ENCODE measurements at places on chromosomes 5 and 9. TPM values are rescaled to one million over a fixed set of nuclear protein-coding genes. Genes with fewer than 3 reads are reported as not detected.
A peak's percentile ranks its signal among the peaks of the same experiment; 100 is the strongest.

DNA sequence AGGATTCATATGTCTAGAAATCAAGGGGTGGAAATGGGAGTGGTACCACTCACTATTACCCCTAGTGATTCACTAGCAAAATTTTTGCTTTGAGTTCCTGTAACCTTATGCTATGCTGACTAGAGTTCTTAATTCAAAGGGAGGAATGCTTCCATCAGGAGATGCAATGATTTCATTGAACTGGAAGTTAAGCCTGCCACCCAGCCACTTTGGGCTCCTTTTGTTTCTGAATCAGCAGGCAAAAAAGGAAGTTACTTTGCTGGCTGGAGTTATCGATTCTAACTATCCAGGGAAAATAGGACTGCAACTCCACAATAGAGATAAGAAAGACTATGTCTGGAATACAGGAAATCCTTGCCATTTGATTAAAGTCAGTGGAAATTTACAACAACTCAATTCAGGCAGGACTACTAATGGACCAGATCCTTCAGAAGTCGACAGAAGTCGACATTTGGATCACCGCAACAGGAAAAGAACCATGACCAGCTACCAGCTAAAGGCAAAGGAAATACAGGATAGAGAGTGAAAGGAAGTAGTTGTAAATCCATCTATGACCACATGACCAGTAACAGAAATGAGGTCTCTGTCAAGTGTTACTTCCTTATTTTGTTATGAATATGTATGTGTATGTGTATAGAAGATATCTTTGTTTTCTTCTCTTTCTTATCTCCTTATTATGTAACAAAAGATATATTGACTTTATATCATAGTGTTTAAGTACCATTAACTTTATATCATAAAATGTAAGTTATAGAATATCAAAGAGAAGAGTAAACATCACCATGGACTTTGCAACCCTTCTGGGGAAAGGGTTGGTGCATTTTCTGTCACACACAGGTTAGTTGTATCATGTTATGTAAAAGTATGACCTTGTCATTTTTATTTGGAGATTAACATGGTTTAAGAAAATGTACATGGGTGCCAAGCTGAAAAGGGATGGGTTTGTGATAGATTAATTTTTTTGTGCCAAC lies 198.7 kb upstream of the HAPLN1 start:
- no peak for DNase-seq

DNA sequence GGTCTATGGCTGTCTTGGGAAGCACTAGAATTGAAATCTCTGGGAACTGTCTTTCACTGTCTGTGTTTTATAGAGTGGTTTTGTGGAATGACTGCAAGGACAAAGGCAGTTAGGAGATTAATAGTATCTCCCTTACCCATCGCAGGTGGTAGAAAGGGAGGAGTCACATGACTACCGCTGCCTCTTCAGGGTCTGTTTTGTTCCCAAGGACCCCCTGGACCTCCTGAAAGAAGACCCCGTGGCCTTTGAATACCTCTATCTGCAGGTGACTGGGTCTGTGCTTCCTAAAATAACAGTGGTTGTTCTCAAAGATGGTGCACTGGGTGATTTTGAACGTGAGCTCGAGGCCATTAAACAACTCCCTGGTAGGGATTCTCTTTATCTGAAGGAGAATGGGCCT lies 22.8 kb upstream of the TRMT10B start:
- DNase-seq, result no peak

DNA sequence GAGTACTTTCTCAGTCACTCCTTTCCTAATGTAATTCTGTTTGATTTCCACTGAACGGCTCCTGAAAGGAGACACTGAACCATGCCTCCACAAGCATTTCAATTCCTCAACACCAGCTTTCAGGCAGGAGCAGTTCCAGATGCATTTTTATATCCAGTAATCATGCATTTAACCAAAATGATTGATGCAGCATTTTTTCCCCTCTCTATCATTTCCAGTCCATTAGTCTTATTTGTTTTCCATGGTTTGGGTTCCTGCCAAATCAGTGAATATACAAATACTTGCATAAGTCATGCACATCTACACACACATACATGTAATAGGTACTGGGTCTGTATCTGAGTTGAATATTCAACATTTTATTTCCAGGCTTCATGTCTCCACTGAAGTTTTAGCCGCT lies 122.7 kb downstream of the GRIA1 start:
- DNase-seq, result no peak

DNA sequence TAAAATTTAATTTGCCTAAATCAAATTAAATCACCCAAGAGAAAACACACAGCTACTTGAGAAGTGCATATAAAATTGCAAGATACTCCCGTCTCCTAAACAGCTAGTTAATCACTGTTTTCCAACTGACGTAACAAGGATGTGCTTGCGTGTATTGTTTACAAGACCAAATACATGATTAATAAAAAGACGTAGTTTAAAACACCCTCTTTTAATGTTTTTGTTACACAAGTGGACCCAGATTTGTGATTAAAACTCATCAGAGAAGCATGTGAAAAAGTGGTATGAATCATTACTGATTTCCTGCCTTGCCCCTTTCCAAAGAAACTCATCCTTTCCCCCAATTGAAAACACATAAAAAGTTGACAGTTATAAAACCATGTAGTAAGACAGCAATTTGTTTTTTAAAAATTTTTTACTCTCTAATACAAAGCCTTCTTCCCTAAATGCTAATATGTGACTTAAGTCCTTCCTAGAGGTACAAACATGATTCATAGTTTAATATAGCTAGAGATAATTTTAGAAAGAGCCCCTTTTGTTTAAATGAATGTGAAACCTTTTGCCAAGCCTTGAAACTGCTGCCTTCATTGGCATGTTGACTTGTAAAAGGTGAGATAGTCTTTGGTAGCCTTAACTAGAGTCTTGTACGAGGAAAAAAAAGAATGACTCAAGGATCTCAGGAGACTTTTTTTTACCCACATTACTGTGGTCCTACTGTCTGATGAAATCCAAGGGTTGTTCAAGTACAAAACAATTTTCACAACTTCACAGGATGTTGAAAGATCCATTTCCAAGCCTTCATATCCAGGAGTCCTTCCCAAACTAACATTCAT lies 61.4 kb upstream of the FST start:
- DNase-seq, result peak; percentile 88

DNA sequence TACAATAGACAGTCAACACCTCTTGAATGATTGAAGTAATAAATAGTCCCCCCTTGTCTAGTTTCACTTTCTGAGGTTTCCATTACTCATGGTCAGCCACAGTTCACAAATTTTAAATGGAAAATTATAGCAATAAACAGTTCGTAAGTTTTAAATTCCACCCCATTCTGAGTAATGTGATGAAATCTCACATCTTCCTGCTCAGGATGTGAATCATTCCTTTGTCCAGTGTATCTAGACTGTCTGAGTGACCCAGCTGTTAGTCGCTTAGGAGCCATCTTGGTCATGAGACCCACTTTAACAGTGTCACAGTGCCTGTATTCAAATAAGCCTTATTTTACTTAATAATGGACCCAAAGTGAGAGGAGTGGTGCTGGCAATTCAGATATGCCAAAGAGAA lies 311.6 kb upstream of the PRR16 start:
- peak; percentile 86 for DNase-seq

GRCh38 chr5:61609840-61610677 lies 278.0 kb downstream of the ZSWIM6 start:
- DNase-seq, result no peak

DNA sequence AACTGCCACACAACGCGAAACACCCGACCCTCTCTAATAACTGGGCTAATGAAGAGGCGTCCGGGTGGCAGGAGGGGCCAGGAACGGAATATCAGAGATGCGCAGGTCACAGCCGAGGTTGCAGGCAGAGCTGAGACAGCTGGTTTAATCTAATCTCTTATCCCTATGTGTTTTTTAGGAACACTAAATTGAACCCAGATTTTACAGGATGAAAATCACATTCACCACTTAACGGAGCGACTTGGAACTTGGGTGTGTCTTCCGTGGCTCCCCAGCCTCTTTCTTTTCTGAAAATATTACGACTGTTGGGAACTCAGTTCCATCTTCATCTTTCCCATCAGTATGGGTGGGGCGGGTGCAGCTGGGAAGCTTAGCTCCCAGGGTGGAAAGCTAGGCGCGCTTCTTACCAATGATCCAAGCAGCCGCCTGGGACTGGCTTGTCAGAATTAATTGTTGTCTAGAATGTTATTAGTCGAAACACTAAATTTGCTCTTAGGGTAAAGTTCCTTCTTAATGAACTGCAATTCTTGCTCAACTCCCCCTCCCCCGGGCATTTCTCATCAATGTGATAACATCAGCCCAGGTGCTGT lies 92.5 kb downstream of the IRX2 start:
- no peak for DNase-seq

DNA sequence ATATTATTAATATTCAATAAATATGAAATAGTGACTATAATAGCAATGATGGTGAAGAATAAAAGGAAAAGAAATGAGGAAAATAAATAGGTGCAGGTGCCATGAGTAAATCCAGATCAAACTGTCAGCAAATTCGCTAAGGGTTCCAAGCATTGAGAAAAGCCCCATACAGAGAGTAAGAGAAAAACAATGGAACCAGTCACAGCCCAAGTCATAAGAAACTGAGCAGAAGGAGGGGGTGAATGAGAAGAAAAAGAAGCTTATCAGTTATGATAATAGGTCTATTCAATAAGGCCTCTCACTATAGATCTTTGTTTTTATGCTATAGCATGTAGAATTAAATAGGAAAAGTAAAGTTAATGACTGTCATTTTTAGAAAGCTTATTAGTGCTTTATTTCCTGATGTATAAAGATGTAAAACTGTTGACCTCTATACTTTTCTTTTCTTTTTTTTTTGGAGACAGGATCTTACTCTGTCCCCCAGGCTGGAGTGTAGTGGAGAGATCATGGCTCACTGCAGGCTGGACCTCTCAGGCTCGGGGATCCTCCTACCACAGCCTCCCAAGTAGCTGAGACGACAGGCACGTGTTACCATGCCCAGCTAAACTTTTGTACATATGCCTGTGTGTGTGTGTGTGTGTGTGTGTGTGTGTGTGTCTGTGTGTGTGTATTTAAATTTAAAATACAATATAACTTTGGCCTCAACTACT lies 72.4 kb downstream of the FYB1 start:
- DNase-seq, result no peak

GRCh38 chr5:59789197-59789596 lies 104.3 kb downstream of the PDE4D start:
- DNase-seq, result no peak

GRCh38 chr5:169554251-169554650 lies 29.3 kb upstream of the SPDL1 start:
- DNase-seq, result no peak

DNA sequence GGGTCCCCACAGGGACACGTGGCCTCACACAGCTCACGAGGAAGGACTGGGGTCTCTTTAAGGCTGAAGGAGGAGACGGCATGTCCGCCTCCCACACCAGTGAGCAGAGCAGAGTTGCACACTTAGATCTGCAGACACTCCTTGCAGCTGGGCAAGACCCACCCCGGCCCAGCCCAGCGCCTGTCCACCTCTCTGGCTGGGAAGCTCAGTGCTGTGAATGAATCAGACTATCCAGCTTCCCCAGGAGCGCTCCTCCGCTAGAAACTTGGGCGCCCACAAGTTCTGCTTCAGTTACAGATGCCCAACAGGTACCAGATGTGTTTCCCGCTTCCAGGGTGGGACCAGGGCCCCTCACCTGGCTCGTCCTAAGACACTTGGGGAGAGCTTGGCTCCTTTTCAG lies 78.9 kb downstream of the NSUN2 start:
- DNase-seq, result no peak

- no peak for DNase-seq
These were observed 45.3 kb upstream of the DENND4C start for GRCh38 chr9:19185191-19185590.

DNA sequence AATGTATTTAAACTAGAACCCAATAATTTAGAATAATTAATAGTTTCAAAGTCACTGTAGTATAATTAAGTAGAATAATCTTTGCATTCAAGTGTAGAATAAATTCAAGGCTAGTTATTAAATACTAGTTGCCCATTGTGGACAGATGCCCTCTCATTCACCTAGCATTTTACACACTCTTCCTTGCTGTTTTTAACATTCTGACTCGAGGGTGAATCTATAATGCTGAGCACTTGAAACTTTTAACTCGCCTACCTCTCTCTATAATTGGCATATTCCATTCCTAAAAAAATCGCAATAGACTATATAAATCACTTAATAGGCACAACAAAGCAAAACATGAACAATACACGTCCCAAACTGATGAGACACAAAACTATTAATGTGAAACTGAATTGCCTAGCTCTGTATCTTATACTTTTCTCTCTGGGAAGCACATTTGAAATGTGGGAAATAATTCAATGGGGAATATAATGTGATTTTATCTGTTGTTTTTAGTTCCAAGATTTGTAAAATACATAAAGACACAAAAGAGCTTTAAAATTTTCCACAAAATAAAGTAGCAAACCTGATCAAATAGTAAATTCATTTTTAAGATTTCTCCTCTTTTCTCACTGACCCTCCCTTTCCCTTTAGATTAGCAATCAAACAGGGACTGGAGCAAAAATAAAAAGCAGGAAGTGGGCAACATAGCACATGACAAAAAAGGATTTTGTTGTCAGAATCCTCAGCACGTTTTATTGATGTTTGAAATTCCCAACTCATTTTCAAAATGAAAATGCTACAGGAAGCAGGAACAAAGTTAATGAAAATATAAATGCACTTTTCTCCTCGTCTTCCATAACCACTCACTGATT lies 295.6 kb downstream of the PDE4D start:
- no peak for DNase-seq

Gene SHOC1
- total RNA-seq, result not detected

Gene TAF1L
- total RNA-seq, result 0.02 TPM

Gene PIK3R1
- total RNA-seq, result 11.4 TPM

Gene ORM1
- total RNA-seq, result not detected

Gene GRIA1
- 0.38 TPM for total RNA-seq

Gene SAXO1
- total RNA-seq, result not detected

Gene ZBED3
- 0.89 TPM for total RNA-seq

Gene ACTBL2
- total RNA-seq, result not detected

Measured in A172 (cell line).